ENCODE measurements at places on chromosomes 2 and 18.

- no peak for DNase-seq
Observed at GRCh38 chr2:188977317-188977716, 3.1 kb downstream of the COL3A1 start.

- no peak for DNase-seq
Observed at GRCh38 chr2:17606851-17607250, 66.4 kb downstream of the VSNL1 start.

DNA sequence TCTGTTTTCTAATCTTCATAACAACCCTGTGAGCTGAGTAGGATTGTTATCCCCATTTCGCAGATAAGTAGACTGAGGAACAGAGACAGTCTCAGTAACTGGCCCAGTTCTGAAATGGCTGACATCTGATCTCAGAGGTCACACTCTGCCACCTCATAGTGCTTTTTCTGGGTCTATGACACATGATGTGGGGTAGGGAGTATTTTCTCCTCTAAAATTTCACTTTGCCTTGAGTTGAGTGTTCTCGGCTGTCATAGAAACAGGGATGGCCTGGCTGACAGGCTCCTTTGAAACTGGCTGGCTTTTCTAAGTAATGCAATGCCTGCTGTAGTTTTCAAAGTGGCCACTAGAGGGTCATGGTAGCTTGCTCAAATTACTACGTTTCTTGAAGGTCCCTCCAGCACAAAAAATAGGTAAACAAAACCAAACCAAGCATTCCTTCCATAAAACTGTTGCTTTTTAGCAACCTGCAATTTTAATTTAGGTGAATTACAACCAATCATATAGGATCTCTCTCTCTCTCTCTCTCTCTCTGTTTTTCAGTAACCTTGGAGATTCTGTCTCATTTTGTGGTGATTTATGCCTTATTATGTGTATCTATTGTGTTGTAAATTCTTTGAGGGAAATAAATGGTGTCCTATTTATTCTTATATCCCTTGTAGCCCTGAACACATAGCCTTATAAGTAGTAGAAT is 84.2 kb upstream of the TTN start:
- peak; percentile 75 for DNase-seq

GRCh38 chr2:130183512-130184373 is 1.7 kb downstream of the MZT2B start:
- DNase-seq = peak; percentile 90

- no peak for DNase-seq
Observed at GRCh38 chr2:11248-11941, 34.9 kb downstream of the FAM110C start.

GRCh38 chr18:59764281-59764680 is 67.1 kb upstream of the CCBE1 start:
- DNase-seq = no peak

- DNase-seq = no peak
Observed at GRCh38 chr18:75346671-75347070, 80.8 kb downstream of the SMIM21 start.

DNA sequence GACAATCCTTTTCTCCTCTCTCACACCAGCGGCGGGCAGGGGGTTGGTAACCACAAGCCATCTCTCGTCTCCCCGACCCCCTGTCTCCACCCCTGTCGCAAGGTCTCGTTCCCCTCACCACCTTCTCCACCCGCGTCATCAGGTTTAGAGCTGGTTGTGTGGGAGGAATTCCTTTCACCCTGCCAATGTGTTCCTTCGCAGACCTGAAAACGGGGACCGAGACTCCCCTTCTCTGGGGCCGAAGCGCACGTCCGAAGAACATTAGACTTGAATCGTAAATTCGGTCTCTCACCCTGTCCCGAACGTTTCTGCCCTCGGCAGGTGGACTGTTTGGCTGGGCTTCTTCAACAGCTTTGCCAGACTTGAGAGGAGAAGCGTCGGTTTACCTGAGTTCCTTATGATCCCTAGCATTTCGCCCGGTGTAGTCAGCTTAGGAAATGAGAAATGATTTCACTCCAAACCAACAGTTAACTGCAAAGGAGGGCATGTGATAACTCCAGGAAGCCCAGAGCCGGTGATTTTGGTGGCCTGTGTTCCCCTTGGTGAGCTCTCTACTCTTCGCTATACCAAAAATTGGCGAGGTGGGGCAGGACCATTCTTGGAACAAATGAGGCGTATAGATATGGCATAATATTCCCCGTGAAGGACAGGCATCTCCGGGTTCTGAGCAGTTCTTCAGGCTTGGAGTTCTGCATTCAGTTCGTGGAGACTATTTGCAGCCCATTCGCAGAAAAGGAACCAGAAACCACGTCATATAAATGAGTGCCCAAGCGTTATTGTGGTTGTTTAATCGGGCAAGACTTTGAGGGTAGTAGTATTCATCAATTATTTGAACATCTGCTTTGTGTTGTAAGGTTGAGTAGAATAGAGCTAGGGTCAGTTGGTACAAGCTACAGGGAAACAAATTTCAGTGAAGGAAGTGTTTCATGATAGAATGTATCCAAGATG is 694 bp downstream of the CFAP36 start:
- DNase-seq = no peak

DNA sequence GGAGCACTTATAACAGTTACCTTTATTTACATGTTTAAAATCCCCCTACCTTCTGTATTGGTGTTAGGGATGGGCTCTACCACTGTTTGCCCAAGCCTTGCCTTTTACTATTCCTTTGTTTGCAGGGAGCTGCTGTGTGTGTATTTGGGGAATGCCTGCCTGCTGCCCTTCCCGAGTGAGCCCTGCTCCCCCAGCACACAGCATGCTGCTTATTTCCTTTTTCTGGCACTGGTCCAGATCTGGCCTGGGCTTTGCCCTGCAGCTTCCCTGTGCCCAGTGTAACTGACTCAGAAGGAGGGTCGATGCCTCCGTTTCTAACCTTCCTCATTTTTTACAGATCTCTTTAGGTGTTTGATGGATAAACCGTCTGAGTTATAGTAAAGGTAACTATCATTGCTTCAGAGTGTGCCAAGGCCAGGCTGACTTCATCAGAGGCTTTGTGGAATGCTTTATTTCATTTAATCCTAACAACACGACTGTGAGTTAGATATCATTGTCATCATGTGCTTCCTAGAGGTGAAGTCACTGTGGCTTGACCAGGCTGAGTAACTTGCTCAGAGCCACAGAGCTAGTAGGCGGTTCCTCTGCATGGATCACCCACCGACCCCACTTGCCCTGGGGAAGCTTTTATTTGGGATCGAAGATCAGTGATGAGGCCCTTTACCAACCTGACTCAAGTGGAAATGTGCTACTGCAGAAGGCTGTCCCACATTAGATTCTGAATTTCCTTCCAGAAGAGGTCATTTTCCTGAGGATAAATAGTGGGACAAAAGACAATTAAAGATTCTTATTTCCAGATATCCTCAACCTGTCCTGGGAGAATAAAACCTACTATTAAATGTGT is 238.8 kb downstream of the ZNF407 start:
- DNase-seq = no peak

- DNase-seq = no peak
Observed at GRCh38 chr2:19140463-19141208, 217.8 kb downstream of the OSR1 start.

GRCh38 chr2:15983496-15983895 is 43.1 kb downstream of the MYCN start:
- DNase-seq = no peak

DNA sequence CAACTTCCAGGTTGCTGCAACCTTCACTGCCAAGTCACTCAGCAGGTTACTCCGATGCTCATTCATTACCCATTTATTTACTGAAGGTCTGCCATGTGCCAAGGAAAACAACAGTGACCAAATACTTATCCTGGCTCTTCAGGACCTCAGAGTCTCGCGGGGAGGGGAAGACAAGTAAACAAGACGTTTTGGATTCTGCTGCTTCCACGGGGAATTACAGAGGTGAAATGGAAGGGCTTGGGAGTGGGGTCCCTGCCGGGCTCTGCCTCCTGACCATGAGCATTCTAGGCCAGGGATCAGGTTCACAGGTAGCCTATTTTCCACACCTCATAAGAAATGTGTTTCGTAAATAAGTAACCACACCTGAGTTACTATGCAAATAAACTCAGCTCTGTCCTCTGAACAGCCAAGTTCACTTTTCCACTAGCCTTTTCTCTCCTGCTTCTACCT is 68.1 kb downstream of the CLHC1 start:
- DNase-seq = no peak

DNA sequence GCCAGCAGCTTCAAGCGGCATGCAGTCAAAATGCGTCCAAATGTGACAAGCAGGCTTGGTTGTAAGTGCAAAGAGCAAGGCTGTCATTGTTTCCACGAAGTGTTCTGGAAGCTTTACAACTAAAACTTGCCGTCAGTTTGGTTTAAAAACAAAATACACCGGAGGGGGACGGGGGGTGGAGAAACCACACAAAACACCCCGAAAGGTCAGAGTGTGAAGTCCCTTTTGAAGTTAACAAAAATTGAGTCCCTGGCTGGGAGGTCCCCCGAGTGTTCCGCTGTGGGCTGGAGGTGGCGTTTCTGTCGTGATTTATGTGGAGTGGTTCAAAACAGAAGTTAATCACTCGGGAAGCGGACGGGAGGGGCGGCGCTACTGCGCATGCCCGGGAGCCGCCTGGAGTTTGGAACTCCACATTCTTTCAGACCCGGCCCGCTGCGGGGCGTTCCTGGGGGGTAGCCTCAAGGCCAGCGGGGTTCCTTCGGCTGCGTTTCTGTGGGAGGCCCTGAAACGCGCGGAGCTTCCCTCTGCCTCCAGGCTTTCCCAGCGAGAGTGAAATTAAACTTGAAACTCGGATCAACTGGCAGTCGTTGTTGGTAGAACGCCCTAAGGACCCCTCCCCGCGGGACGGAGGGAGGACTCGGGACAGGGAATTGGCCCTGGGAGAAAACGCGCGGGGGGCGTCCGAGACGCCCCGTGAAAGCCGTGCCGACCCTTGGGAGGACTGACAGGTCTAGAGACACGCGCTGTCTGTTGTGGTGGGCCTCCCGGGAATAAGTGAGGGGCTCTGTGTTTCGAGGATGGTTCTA is 1.4 kb downstream of the TGIF1 start:
- peak; percentile 65 for DNase-seq

- no peak for DNase-seq
Observed at GRCh38 chr18:79452190-79452990, 56.7 kb downstream of the NFATC1 start.

- no peak for DNase-seq
Observed at GRCh38 chr2:179900655-179901054, 39.2 kb upstream of the ZNF385B start.

- no peak for DNase-seq
Observed at GRCh38 chr2:239252801-239253200, 148.0 kb downstream of the HDAC4 start.

DNA sequence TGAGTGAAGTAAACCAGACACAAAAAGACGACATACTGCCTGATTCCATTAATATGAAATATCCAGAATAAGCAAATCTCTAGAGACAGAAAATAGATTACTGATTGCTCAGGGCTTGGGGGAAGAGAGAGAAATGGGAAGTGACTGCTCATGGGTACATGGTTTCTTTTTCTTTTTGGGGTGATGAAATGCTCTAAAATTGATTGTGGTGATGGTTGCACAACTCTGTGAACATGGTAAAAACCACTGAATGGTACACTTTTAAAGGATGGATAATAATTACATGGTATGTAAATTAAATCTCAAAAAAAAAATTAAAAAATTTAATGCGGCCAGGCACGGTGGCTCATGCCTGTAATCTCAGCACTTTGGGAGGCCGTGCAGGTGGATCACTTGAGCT is 39.3 kb downstream of the RPL31 start:
- DNase-seq = no peak

GRCh38 chr2:19312949-19313348 is 45.5 kb downstream of the OSR1 start:
- DNase-seq = no peak

- DNase-seq = no peak
Observed at GRCh38 chr2:158239271-158239670, 137.6 kb downstream of the UPP2 start.

- DNase-seq = no peak
Observed at GRCh38 chr2:112814278-112814677, 22.3 kb downstream of the IL1B start.

- no peak for DNase-seq
Observed at GRCh38 chr18:75592527-75592926, 165.0 kb upstream of the SMIM21 start.

- peak; percentile 68 for DNase-seq
Observed at GRCh38 chr18:25456334-25457010, 104.5 kb upstream of the ZNF521 start.

DNA sequence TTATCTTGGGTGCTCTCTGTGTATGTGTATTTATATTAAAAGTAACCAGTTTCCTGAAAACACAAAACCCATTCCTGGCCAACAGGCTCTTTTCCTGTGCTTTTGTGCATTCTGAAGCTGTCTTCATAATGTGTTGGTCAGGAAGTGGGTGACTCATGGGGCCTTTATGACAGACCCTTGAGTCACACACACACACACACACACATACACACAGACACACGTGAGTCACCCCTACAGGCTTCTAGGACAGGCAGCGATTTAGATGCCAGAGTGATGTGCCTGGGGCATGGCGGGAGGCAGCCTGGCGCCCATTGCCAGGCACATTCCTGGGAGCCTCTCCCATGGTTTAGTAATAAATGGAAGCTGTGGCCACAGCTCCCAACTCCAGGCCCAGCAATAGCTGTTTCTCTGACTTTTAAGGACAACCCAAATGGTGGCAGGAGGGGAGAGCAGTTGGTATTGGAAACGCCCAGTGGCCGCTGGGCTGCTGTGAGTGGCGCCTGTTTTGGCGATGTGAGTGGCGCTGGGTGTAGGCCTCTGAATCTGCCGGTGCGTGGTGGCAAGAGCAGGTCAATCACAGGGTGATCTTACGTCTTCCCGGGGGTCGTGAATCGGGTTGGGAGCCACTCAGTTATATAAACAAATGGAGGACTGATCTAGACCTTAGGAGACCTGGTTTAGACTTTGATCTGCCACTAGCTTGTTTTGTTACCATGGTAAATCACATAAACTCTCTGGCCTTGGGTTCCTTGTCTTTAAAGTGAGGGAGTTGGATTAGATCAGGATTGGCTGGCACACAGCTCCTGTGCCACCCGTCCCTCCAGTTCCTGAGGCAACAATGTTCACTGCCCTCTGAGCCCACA is 150.7 kb upstream of the DLX2 start:
- no peak for DNase-seq

DNA sequence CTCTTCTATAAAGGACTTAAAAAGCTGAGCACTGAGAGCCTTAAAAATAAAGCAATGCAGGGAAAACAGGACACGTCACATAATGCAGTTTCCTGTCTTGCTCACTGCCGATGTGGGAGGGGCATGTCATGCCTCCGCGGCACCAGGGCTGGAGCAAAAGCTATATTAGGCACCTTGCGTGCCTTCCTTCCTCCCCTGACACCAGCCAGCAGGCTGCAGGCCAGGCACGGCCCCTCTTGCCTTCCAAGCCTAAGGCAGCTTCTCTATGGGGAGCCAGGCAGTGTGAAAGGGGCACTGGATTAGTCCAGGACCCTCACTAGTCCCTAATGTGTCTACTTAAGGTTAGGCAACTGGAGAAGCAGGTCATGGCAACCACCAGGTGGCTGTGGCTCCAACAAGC is 26.3 kb downstream of the MRPL35 start:
- no peak for DNase-seq

GRCh38 chr2:101337877-101338276 is 29.4 kb upstream of the RNF149 start:
- no peak for DNase-seq

GRCh38 chr2:121211689-121212151 is 73.3 kb downstream of the TFCP2L1 start:
- no peak for DNase-seq
